ENCODE measurements at places on chromosomes 12 and 14.
A peak's percentile ranks its signal among the peaks of the same experiment; 100 is the strongest.

DNA sequence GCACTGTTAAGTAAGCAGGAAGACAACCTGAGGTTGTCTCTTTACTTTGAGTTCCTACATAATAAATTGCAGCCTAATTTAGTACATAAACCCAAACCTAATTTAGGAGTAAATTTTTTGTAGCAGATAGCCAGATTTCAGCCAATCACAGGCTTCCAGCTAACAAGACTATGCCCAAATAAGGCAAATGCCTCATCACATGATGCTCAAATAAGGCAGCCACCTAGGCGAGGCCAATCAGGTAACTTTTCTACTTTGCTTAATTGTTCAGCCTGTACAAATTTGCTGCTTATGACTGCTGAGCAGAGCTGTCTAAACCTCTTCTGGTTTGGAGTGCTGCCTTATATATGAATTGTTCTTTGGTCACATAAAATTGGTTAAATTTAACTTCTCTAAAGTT, 1118.7 kb upstream of the TMEM132C start:
- DNase-seq, result no peak

GRCh38 chr12:115609347-115609746, 668.1 kb downstream of the MED13L start:
- DNase-seq, result no peak

GRCh38 chr12:10220398-10221077, 7.9 kb downstream of the GABARAPL1 start:
- DNase-seq, result no peak

GRCh38 chr12:29799591-29799990, 15.8 kb upstream of the TMTC1 start:
- no peak for DNase-seq

DNA sequence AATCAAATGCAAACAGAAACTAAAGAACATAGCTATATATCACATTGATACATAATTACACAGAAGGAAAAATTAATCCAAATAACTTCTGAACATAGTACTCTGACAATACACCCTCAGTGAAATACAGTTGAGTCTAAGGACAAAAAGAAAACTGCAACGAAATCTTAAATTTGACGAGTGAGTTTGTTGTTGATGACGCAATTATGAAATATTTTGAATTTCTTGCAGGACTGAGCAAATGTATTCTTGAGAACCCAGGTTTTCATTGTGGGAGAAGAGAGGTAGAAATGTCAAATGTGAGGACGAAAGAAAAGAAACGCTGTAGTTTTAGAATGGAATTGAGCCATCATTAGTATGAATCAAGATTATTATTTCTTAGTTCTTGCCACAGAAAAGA, 46.3 kb downstream of the EGLN3 start:
- no peak for DNase-seq

DNA sequence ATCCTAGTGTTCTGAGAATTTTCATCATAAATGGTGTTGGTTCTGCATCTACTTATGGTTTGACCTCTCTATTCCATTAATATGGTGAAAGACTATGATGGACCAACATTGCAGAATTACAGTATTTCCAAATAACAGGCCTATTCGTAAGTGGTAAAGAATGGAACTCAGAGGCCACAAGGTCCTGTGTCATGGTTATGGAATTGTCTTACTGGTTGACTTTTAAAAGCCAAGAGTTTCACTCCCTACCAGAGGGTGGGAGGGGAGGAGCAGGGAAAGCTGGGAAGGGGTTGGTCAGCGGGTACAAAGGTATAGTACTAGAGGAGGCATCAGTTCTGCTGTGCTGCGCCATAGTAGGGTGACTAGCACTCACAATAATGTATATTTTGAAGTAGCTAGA, 153.4 kb downstream of the TMEM132D start:
- no peak for DNase-seq

- DNase-seq, result no peak
Observed at GRCh38 chr14:74650927-74651686, 39.1 kb upstream of the LTBP2 start.

- peak; percentile 57 for DNase-seq
Observed at GRCh38 chr14:93970965-93971634, 5.3 kb downstream of the ASB2 start.

GRCh38 chr12:100661300-100661951, 87.9 kb downstream of the GAS2L3 start:
- no peak for DNase-seq

- no peak for DNase-seq
Observed at GRCh38 chr14:63910583-63911363, 58.0 kb downstream of the SYNE2 start.
